ENCODE measurements at places on chromosomes 3 and 15.

DNA sequence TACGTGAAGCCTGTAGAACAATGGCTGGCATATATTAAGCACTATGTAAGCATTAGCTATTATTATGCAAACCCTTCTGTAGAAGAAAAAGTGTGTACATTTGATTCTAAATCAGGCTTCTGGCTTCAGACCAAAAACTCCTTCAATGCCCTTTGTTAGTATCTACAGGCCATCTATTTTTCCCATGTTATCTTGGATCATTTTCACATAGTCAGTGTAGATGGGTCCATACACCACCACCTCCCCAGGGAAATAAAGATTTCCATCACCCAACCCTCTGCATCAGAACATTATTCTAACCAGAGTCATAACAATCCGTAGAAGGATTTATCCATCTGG, 8.0 kb upstream of the KLHL6 start:
- no peak for DNase-seq

DNA sequence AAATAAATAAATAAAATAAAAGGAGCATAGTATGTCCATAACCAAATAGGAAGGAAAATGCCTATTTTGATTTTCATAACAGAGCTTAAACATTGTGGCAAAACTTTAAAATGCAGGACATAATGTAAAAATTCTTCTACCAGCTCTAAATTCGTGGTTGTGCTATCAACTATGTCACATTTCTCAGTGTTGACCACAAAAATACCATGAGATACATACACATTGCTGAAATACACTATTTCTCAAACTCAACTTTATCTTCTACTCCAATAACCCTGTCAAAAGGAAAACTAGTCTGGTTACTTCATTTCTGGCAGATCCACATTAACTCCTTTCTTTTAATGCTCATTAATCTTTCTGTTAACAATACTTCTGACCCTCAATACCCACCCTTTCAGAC, 523.2 kb downstream of the FHIT start:
- DNase-seq: no peak

DNA sequence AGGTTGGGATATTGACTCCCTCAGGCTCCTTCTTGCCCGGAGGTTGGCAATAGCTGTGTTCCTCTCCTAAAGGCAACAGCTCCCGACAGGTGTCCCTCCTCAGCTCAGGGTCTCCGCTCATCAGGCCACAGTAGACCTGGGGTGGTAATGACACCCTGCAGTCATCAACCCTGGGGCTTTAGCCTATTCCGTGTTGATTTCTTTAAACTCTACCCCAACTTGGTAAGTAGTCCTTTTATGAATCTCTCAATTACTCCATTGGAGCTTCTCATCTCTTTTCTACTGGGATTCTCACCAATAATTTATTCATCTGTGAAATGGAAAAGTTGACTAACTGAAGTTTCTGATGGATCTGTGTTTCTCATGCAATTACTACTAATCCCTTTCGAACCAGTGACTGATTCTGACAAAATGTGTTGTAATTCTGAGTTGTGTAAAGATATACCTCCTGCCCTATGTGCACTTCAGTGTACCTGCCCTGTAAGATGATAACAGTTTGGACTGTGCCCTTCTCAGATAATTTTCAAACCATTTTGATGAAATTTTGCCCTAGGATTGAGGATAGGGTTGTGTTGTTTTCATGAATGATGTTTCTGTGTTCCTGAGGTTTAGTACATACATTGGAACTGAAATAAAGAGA, 89.7 kb downstream of the RPL39L start:
- DNase-seq: no peak

- DNase-seq: no peak
These were observed 809 bp downstream of the RBP1 start for GRCh38 chr3:139538733-139539132.

- DNase-seq: no peak
These were observed 15.2 kb downstream of the CHAC1 start for GRCh38 chr15:40968290-40969085.

- DNase-seq: no peak
These were observed 75.8 kb upstream of the GATA2 start for GRCh38 chr3:128568602-128569490.

DNA sequence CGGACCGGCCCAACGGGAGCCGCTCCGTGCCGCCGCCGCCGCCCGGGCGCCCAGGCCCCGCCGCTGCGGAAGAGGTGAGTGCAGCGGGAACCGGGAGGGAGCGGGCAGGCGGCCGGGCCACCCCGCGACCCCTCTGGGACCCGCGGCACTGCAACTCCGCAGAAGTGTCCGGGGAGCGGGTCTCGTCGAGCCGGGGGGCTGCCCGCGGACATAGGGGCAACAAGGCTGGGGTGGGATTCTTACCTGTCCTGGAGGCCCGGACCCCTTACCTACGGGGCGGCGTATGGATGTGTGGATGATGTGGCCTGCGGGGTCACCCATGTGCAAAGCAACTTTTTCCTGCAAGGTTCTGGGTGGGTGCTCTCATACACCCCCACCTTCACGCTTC, 361 bp downstream of the SEMA3F start:
- DNase-seq: no peak

DNA sequence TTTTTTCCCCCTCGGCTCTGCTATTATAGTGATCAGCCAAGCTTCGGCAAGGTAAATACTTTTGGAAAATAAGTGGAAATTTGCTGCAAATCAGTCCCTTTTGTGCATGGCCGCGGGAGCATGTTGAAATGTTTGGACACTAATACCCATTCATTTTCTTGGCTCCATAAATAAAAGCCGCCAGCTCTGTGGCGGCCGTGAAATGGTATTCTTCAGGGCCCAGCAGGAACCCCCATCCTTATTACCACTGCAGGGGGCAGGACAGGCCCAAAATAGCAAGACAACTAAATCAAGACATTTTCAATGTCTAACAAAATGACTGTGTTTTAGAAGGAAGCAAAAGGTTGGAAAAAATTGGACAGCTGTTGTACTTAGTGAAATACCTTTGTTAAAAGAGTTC, 362.3 kb downstream of the NR2F2 start:
- DNase-seq: no peak

DNA sequence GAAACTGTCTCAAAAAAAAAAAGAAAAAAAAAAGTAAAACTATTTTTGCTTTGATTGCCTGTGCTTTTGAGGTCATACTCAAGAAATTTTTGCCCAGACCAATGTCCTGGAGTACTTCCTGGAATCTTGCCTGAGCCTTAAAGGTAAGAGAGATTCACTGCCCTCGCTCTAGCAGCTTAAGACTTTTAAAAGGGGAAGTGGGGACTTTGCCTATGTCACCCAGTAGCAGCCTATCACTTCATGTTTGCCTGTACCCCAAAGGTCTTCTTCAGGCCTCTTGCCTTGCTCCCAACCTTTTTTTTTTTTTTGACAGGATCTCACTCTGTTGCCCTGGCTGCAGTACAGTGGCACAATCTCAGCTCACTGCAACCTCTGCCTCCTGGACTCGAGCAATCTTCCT, 18.9 kb upstream of the GOLGB1 start:
- DNase-seq: no peak

- DNase-seq: no peak
These were observed 53.3 kb upstream of the TLE3 start for GRCh38 chr15:70151003-70151402.

DNA sequence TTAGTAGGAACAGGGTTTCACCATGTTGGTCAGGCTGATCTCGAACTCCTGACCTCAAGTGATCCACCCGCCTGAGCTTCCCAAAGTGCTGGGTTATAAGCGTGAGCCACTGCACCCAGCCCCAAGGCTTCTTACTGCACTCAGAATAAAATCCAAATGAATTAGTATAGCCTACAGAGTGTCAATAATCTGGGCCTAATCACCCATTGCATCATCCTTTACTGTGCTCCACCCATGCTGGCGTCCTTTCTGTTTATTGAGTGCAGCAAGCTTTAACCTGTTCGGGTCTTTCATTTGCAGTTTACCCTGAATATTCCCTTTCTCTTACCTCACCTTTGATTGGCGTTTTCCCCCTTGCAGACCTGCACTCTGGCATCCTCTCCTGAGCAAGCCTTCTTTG, 77.7 kb downstream of the CEP63 start:
- no peak for DNase-seq

- no peak for DNase-seq
These were observed 86.4 kb downstream of the TIGIT start for GRCh38 chr3:114380233-114380651.

DNA sequence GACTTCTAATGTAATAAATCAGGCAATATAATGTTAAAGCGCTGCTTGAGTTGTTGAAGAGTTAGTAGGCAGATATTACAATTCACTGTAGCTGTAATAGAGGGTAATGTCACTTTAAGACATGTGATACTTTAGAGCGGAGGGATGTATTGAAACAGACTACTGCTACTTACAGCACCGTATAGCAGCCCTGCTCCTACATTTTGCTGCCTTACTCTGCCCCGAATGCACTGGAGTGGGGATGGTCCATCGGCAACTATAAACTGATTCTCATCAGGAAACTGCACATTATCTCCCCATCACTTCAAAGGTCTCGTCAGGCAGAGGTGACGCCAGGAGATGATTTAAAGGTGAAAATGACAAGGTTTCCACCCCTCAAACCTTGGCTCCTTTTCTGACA, 349.7 kb upstream of the SUCLG2 start:
- no peak for DNase-seq

GRCh38 chr15:55827204-55827603, 84.3 kb upstream of the PRTG start:
- no peak for DNase-seq

- DNase-seq: no peak
These were observed 2.9 kb downstream of the NRROS start for GRCh38 chr3:196642434-196642833.

- DNase-seq: no peak
These were observed 75.4 kb upstream of the ZNF385D start for GRCh38 chr3:21826416-21826815.

- no peak for DNase-seq
These were observed 293.0 kb downstream of the ADAMTS17 start for GRCh38 chr15:100048736-100049135.

GRCh38 chr3:32551087-32551486, 19.6 kb downstream of the DYNC1LI1 start:
- DNase-seq: no peak

DNA sequence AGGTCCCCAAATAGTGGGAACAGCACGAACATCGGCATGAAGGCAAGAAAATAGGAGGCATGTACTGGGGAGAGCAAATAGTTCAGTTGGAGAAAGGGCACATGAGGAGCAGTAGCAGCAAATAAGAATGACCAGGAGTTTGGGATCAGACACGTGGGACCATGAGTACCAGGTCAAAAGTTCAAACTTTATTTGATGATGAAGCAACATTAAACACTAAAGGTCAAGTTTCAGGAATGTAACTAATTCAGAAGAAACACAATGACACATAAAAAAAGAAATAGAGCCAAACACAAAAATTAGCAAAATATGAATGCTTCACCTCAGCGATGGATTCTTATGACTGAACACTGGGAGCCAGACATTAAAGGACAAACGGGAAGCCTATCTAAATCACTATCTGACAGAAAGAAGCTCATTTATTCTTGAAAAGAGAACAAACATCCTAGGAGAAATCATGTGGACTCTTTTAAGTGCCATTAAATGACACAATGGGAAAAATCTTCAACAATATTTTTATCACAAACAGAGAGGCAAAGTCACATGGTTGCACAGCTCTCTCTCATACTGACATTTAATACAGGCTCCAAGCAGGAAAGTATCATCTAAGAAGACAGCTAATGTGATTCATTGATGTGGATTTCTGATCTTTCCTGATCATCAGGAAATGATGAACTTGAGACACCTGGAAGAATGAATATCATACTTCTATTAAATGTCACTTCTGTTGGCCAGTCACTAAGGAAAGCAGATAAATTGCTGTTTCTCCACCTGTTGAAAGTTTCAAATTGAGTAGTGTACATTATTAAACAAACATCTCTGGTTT, 216.9 kb upstream of the THBS1 start:
- DNase-seq: no peak

- DNase-seq: no peak
These were observed 15.9 kb upstream of the LTF start for GRCh38 chr3:46480491-46481195.

Measured in NCI-H524 treated with DMSO at 0.1 percent for 48 hours (cell line).